Midbrain (tissue), 1 donor: ENCODE measurements at places on chromosomes 1 and 21.
A peak's percentile ranks its signal among the peaks of the same experiment; 100 is the strongest.

DNA sequence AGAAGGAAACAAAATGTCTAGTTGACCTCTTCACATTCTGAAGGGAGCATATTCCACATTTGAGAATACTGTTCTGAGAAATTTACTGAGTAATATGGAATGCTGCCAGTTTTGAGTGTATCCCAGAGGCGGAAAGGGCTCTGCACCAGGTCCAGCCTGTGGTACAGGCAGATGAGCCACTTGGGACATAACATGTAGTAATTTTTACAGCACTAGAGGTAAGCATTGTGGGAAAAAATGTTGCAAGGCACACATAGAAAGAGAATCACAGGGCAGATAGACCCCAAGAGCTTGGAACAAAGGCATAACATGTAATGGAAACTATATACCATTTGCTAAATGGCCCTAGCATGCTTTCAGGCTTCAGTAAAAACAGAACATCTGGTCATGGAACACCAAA is 228.5 kb downstream of the USH2A start:
- no peak for DNase-seq

- DNase-seq: no peak
Measured at GRCh38 chr1:94271373-94271772, 34.0 kb upstream of the ARHGAP29 start.

DNA sequence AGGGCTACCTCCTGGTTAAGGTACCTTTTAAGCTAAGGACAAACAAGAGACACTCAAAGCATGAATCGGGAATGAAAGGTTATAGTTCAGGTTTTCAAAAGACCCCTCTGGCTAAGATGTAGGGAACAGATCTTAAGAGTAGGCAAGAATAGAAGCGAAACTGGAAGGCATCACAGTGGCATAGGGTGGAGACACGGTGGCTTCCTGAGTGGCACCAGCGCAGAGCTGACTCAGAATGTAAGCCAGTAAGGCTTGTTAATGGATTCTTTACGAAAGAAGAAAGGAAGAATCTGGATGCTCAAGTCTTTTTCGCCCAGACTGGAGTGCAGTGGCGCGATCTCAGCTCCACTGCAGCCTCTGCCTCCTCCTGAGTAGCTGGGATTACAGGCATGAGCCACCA is 21.2 kb downstream of the PADI6 start:
- DNase-seq: no peak

DNA sequence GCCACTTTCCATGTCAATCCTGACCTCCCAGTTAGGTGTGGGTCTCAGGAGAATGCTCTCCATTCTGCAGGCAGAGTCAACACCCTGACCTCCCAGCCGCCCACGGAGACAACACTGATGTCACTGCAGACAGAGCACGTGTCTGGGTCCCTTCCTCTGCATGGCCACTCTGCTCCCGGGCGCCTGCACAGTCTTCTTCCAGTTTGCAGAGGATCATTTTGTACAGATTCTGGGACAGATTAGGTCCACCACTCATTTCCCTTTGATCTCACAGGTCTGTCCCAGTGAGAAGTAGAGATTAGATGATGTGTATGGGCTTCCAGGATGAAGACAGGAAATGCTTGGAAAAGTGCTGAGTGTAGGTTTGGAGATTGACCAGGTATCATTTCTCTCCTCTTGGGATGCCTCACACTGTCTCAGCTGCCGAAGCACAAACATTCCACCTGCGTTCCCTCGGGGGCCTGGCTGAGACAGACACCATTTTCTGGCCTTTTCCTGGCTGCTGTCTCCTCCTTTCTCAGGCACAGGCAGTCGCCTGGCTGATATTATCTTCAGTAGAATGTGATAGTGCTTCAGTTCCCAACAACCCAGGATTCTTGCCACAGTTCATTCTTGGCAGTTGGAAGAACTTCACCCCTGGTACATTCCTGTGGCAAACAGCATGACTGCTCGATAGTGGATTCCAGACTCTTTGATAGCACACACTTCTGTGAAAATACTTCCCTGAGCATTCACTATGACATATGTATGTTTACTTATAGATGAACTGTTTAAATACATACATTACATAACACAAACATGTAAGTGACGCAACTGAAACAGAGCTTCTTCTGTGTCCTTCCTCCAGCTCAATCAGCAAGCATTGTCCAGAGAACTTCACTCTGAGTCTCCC is 7.9 kb downstream of the MYBPHL start:
- peak; percentile 68 for DNase-seq

- DNase-seq: no peak
Measured at GRCh38 chr21:35850542-35851103, 209.7 kb downstream of the SETD4 start.

GRCh38 chr1:110390096-110390495 is 730 bp downstream of the SLC16A4 start:
- DNase-seq: no peak

DNA sequence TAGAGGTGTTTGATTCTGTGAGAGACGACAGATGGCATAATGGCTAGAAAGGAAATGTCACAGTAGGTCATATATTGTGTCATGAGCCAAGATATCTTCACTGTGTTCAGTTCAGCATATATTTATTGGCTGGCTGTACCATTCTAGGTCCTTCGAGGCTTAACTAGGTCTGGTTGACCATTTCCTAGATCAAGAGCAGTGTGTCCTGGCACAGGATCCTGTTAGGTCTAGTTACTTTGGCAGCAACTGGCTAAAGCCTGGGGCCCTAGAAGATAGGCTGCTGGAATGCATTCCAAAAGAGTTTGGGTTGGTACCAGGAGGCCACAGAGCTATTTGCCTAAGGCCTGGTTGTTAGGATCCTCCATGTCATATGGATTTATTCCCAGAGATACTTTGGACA is 20.9 kb downstream of the ZBTB40 start:
- DNase-seq: no peak

GRCh38 chr1:14842891-14843290 is 244.4 kb downstream of the KAZN start:
- DNase-seq: no peak

DNA sequence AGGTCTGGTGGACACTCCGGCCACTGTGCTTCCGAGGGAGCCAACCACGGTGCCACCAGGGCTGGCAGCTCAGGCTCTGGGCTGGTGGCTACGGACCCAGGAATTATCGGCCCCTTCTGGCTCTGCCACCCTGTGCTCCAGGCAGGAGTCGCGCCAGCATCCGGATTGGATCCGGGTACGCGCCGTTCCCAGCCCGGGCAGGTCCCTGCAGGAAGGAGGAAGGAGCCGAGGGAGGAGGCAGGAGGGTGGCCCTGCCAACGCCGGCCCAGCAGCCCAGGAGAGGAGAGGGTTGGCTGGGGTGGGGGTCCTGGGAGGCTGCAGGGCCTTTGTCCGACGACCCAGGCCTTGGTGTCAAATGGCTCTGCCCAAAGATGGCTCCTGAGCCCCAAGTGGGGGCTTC is 160.5 kb downstream of the CASZ1 start:
- no peak for DNase-seq

- DNase-seq: no peak
Measured at GRCh38 chr1:189434461-189434860, 1043.2 kb downstream of the BRINP3 start.

DNA sequence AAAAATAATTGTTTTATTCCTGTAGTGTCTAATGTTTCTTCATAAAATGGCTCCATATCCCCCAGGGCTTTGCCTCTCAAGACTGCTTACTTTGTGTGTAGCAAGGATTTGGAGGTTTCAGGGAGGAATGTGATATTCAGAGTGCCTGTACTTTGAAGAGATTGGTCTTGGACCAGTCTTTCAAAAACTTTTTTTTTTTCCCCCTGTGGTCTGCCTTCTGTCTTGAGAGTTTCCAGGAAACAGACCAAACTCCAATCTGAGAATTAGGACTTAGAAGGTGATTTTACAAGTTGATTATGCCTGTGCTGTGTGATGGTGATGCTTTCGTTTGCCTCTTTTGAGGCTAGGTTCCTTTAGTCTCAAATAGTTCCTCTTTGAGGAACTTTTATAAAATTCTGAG is 25.9 kb downstream of the GABPA start:
- DNase-seq: no peak

GRCh38 chr1:212752934-212753497 is 38.6 kb downstream of the NSL1 start:
- DNase-seq: no peak

DNA sequence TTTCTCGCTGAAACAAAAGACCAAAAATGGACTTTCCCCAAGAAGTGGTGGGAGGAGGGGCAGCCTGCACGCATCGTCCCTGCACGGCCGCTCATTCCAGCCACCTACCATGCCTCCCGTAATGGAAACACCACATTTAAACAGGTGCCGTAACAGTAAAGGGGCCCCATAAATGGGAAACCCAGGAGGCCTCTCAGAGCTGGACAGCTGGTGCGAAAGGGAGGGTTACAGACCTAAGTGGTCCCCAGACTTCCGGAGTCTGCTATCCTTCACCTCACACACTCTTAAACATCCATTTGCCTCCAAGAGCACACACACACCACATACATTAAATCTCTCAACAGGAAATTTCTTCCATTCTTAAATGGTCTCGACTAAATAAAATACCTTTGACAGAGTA is 120.7 kb upstream of the SOD1 start:
- DNase-seq: no peak

DNA sequence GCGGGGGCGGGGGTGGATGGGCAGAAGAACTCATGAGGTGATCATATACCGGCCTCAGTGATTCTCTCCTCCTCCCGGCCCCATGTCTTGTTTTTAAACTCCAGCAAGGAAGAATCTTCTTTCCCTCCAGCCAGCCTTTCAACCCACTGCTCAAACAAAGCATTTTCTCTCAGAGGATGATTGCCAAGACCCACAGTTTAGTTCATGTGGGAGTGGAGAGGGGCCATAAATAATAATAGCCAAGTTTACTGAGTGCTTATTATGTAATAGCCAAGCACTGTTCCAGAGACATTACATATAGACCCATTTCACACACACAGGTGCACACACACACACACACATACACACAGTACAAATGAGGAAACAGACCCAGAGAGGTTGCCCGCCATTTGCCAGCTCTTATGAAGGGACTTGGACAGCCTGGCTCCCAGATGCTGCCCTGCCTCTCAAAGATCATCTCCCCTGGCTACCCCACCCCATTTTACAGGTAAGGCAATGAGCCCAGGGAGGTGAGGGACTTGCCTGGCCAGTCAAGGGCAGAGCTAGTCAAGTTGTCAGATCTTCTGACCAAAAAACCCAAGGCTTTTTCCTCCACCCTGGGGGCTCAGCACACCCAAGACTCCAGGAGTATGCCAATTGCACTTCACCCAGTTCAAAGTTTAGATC is 18.0 kb upstream of the BCAR3 start:
- DNase-seq: no peak

GRCh38 chr1:6208723-6209660 is 3.1 kb downstream of the RNF207 start:
- peak; percentile 18 for DNase-seq

DNA sequence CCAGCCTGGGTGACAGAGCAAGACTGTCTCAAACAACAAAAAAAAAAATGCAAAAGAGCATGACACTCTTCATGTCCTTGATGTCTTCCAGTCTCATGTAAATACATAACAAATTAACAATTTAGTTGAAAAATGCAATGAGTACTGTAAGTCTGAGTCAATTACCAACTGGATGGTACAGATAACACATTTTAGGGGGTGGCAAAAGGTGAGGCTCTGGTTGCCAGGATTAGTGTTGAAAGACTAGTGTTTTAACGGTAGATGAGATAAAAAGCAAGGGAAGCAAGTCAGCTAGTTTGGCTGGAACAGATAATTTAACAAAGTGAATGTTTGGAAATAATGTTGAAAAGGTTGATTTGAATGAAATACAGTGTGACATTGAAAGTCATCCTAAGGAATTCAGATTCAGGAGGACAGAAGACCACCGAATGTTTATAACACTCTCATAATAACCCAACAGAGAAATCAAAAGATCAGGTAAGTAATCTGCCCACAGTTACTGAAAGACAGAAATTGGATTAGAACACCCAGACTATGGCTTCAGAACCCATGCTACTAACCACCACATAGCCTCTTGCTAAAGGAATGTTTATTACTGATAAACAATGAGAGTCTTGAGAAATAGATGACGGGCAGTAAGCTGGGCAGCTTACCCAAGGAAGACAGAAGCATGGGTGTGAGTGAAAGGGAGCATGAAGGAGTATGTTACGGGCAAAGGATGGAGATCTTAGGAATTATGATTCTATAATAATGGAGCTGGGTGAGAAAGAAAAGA is 312.4 kb downstream of the HMCN1 start:
- DNase-seq: no peak

DNA sequence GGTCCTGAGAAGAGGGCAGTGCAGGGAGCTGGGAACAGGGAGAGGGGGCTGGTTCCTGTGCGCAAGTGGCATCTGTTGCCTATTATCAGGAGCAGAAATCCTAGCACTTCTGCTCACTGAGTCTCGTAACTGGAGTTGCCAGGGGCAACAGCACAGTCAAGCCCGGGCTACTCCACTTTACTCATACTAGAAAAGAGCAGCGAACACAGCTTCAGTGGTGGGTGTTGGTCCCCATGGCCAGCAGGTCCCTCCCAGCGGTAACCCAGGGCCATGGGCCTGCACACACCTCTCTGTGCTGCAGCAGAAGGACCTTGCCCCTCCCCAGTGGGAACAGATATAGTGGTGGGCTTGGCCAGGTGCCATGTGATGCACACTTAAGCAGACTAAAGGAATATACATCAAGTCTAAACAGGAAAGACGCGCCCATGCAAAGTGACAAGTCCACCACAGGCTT is 8.5 kb downstream of the PYCR2 start:
- DNase-seq: no peak

GRCh38 chr1:18288722-18289121 is 181.1 kb downstream of the IGSF21 start:
- no peak for DNase-seq

GRCh38 chr21:30227633-30228404 is 11.9 kb upstream of the CLDN8 start:
- no peak for DNase-seq

GRCh38 chr1:9643351-9644256 is 7.9 kb upstream of the PIK3CD start:
- no peak for DNase-seq

GRCh38 chr21:34148419-34148804 is 75.0 kb downstream of the MRPS6 start:
- no peak for DNase-seq

- DNase-seq: no peak
Measured at GRCh38 chr1:113686891-113687618, 72.2 kb downstream of the PHTF1 start.
